T-helper 1 cell (primary cell): ENCODE measurements at places on chromosomes 11 and 22.

- DNase-seq: no peak
Measured at GRCh38 chr22:30947173-30947815, 21.3 kb downstream of the MORC2 start.

GRCh38 chr11:100328626-100329340, 358.3 kb upstream of the ARHGAP42 start:
- no peak for DNase-seq

- no peak for DNase-seq
Measured at GRCh38 chr11:5153574-5154431, 754 bp downstream of the OR52A1 start.

DNA sequence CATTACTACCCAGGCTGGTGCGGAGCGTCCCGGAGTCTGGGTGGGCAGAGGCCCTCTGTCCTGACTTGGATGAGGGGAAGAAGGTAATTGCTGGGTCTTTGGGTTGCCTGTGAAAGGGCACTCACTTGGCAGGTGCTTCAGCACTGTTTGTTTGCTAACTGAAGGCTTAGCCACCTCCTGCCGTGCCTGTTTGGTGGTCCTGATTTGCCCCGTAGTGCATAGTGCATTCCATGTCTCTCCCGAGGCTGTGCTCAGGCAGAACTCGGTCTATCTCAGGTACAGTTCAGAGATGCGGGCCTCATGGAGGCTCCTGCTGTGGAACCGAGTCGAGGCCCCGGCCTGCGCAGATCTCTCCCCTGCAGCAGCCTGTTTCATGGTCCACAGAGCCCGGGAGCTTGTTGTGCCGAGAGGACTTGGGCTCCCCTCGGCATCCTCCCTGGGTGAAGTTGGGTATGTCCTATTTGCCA, 146.2 kb downstream of the TBC1D22A start:
- DNase-seq: no peak

- no peak for DNase-seq
Measured at GRCh38 chr22:47474464-47474863, 712.0 kb downstream of the TBC1D22A start.

GRCh38 chr22:49567899-49568750, 259.5 kb downstream of the BRD1 start:
- no peak for DNase-seq

GRCh38 chr22:29569011-29569678, 11.8 kb downstream of the NIPSNAP1 start:
- no peak for DNase-seq

DNA sequence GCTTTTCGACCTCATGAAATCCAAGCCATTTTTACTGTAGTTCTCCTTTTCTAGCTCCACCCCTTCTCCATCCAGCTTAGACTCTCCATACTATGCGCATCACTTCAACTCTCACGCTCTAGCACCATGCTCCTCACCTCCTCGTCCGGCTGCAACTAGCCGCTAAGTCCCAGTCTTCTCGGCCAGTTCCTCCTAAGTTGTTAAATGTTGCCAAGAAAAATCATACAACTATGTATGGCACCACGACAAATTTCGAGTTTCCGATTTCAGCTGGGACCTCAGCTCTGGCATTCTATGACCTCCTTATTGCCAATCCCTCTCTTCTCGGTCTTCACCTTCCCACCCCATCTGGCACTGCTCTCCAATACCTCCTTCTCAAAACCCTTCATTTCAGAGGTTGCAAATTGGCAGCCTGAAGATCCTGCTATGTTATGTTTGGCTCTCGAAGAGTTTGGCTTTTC, 1.0 kb downstream of the ZNF70 start:
- DNase-seq: no peak

- DNase-seq: peak; percentile 24
Measured at GRCh38 chr22:31229402-31230079, 17.4 kb downstream of the LIMK2 start.

DNA sequence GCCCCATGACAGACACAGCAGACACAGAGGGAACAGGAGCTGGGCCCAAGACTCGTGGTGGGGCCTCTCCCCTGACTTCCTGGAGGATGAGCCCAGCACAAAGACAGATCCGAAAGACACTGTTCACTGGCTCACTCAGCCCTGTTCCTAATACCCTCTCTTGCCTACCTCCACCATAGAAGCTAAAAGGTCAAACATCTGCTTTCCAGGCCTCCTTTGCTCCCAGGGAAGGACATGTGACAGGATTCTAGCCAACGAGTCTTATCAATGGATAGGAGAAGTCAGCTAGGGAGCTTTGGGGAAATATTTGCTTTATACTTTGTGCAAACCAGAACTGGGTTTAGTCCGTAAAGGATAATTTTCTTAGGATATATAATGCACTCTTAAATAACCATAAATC, 8.4 kb upstream of the CLMP start:
- DNase-seq: no peak

GRCh38 chr11:370070-370941, 1.0 kb downstream of the B4GALNT4 start:
- no peak for DNase-seq

DNA sequence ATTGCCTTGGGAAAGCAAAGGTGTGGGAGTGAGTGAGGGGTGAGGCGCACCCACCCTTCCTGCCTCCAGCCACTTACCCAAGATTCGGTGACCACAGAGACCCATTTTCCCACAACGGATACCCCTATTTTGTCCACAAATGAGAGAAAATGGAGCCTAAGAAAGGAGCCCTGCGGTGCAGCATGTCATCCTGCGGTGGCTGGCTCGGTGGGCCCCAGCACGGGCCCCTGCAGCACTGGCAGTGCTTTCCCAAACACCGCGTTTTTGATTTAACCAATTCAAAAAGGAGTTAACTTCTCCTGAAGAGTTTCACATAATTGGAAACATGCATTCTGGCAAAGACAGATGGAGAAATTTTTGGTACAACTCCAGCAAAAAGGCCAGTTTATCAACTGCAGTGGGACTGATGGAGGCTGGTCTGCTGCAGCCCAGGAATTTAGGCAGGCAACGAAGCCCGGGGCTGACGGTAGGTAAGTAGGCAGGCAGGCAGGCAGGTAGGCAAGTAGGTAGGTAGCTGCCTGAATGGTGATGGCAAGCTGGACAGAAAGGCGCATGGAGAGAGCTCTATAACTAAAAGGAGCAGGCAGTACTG, 84.2 kb downstream of the FDX1 start:
- no peak for DNase-seq

- no peak for DNase-seq
Measured at GRCh38 chr11:71423181-71423790, 24.9 kb downstream of the DHCR7 start.

DNA sequence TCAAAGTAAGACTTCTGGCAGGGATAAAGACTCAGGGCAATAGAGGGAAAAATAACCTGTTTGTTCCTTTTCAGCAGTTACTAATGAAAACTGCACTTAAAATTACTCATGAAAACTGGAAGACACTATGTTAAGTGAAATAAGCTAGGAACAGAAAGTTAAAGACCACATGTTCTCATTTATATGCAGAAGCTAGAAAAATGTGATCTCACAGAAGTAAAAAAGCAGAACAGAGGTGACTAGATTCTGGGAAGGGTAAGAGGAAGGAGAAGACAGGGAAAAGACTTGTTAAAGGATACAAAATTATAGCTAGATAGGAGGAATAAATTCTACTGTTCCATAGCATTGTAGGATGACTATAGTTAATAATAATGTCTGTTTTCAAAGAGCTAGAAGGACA, 22.2 kb downstream of the HPS5 start:
- DNase-seq: no peak

- no peak for DNase-seq
Measured at GRCh38 chr22:30565341-30565740, 9.1 kb downstream of the GAL3ST1 start.

GRCh38 chr11:27148506-27148905, 107.9 kb downstream of the BBOX1 start:
- no peak for DNase-seq

DNA sequence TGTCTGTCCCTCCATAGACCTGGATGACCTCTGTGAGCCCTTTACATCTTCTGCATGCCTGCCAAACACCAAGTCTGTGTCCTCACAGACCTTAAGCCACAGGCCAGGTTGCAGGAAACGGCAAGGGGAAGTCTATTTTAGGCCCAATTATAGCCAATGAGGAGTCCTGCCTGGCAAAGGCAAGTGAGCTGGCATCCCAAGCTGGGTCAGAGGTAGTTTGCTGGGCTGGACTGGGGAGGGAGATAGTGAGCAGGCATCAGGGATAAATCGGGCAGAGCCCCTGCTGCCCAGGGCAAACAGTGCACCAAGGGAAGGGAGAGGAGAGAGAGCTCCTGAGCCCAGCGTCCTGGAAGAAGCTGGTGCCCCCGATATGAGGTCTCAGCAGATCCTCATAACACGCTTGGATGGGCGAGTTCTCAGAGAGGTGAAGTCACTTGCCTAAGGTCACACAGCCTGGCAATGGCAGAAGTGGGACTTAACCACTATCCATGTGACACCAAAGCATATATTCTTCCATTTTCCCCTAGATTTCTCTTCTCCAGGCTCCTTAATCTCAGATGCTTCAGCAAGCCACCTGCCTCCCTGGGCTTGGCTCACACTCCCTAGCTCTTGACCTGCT, 3.7 kb upstream of the RELT start:
- no peak for DNase-seq

DNA sequence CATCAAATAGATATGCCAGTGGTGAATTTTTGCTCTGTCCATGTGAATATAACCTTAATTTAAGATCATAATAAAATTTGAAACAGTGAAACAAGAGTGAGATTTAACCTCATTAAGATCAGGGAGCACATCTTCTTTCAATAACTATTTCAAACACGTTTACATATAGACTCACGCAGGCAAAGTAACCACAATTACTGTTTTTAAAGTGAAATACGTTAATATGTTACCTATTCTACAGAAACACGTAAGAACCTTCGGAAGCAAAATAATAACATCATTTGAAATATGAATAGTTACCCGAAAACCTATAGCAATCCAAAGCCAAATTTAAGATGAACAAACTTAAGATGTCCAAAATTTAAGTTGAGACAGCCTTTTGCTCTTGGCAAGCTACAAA, 136.2 kb upstream of the ZC3H12C start:
- no peak for DNase-seq

DNA sequence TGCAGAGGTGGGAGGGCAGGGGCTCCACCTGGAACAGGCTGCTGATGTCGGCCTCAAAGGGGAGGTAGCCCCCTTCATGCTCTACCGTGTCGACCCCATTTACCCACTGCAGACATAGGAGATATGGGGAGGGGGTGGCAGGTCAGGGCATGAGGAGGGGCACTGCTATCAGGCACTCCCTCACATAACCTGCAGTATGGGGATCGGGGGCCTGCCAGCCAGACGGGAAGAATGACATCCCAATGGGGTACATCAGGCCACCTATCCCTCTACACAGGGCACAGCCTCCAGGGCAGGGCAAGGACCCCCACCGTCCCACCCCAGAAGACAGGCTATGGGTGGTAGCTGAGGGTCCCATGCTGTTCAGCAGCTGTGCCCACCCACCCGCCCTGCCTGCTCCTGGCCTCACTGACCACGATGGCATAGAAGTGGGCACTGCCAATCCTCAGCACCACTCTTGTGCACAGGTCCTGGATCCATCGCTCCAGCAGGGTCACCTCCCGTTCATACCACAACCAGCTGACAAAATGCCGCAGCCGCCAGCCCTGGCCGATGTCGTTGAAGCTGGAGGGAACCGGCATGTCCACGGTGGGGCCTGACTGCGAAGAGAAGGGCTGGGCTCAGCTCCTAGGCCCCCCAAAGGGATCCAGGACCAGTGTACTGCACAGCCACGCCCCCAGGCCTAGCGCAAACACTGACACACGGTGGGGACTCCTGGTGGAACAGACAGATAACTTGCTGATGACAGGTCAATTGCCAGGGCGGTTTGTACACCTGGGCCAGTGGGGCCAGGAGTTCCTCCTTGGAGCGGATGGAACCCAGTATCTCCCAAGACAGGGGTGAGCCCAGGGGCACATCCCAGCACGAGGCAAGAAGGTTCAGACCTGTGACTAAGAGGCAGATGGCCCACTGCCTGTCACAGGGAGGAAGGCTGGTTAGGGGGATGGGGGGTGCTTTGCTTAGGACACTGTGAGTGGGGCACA, 24.1 kb downstream of the RGL4 start:
- DNase-seq: no peak

DNA sequence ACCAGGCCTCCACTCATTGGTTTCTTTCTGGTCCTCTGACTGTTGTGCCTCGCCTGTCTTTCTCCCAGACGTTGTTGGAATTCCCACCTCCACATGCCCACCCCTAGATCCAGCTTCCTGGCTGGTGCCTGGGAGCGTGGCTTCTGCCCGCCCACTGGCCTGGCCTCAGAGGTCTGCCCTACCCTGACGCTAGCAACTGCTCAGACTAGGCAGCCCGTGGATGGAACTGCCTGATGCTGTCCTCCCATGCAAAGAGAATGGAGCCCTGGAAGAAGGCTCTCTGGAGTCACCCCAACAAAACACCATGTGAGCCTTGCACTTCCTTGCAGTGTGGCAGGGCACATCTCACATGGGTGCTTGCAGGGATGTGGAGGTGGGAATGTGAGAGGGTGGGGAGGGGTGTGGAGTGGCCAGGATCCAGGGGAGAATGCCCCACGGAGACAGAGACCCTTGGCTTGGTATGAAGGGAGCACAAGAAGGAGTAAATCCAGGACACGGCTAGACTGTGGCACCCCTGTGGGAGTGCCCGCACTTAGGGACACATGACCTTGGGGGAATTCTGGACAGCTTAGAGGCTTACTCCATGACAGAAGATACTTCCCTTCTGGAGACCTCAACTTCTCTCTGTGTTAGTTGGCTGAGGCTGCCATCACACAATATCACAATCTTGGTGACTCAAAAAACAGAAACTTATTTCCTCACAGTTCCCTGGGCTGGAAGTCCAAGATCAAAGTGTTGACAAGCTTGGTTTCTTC, 22.5 kb upstream of the ADA2 start:
- DNase-seq: no peak

GRCh38 chr22:39524089-39524752, 3.9 kb downstream of the ATF4 start:
- DNase-seq: no peak

DNA sequence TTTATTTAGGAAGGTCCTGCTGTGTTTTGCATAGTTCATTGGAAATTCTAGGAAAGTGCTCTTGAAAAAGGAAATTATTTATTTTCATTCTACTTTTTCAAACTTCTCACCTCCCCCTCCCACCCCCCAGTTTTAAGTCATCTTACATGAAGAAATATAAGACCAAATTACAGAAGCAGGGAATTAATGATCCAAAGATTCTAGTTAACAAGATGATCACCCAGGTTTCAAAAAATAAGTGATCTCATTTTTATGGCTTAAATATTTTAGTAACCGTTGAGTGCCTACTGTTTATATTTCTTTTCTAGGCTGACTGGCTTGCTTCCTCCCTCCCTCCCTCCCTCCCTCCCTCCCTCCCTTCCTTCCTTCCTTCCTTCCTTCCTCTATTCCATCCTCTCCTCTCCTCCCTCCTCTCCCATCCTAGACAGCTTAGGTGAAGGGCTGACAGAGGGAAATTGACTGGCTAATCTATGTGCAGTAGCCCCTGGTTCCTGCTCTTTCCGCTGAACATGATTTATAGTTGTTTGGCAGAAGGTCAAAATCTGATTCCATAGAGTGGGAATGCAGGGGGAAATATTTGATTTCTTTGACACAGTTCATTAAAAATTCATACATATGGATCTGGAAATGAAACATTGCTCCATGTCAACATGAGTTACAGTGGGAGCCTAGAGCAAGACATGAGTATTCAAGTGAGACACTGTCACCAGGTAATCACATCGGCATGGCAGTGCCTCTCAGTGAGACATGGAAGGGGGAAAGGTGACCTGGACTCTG, 123.4 kb downstream of the COMMD9 start:
- DNase-seq: no peak

GRCh38 chr11:28606930-28607329, 498.7 kb downstream of the METTL15 start:
- DNase-seq: no peak

- no peak for DNase-seq
Measured at GRCh38 chr11:65147352-65148075, 13.2 kb upstream of the SYVN1 start.

- no peak for DNase-seq
Measured at GRCh38 chr11:75013051-75013450, 24.3 kb downstream of the NEU3 start.
